Tibial nerve (tissue), 4 donors: ENCODE measurements at places on chromosomes 12 and 14. TPM values are rescaled to one million over a fixed set of nuclear protein-coding genes. Genes with fewer than 3 reads are reported as not detected.

Gene TAS2R42
- total RNA-seq: not detected

Gene FBXW8
- total RNA-seq: 26.7 TPM

Gene CPNE6
- total RNA-seq: not detected

Gene PPP2R5E
- 24.7 TPM for total RNA-seq

- DNase-seq: no peak
These were observed 29.2 kb downstream of the KCNA1 start for GRCh38 chr12:4938900-4939299.

DNA sequence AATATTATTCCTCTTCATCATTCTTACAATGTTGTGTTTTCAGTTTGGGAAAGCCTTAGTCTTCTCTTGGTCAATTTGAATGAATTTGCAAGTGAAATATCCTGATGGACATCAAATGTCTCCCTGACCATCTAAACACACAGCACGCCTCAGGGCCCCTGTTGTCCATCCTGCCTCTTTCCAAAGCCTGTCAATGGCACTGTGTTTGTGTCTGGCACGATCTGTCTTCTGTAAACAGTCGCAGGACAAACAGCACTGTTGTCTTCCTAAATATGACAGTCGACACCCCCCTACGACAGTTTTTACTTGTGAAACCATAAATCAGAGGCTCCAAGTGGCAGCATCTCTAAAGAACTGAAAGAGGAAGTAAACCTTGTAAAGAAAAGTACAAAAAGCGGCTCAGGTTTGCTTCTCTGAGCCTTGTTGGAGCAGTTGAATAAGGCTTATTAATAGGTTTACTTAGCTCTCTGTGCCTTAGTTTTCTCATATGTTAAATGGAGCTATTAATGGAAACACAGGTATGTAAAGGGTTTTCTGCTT lies 285.8 kb downstream of the NRXN3 start:
- DNase-seq: no peak

GRCh38 chr14:20711685-20712084 lies 23.1 kb downstream of the ANG start:
- no peak for DNase-seq

DNA sequence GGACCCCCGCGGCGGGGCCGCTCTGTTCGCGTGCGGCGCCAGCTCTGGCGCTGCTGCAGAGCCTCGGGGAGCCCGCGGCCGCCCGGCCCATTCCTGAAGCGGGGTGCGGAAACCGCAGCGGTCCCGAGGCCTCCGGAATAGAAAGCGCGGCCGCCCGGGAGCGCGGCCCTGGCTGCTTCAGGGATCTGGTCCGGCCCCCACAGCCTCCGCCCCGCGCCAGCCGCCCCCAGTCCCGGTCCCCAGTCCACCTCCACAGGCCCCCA lies 204 bp downstream of the HSP90AA1 start:
- DNase-seq: no peak

DNA sequence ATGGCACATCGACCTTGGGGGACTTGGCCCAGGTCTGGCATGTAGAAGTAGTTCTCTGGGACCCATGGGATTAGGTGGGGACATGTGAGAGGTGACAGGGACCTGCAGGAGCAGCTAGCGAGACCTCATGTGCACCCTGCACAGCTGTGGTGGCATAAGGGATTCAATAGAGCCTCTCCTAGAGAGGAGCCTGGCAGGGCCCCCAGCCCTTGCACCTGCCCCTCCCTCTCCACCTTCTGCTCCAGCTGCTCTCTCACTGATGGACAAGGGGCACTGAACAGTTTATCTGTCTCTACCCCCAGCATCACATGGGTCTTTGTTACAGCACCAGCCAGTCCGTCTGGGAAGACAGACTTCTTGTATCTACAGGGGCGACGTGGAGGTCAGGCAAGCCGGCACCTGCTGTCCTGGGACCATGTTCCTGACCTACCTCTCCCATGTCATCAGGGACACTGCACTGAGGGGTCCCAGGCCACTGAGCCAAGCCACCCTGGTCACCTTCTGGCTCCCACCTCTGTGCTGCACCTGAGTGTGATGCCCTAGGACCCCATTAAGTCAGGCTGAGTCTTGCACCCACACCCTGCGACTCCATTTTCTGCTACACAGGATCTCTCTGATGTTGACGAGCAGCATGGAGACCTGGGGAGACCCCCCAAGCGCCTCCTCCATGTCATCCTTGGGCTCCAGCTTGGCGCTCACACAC lies 32.6 kb downstream of the DDX11 start:
- DNase-seq: no peak

DNA sequence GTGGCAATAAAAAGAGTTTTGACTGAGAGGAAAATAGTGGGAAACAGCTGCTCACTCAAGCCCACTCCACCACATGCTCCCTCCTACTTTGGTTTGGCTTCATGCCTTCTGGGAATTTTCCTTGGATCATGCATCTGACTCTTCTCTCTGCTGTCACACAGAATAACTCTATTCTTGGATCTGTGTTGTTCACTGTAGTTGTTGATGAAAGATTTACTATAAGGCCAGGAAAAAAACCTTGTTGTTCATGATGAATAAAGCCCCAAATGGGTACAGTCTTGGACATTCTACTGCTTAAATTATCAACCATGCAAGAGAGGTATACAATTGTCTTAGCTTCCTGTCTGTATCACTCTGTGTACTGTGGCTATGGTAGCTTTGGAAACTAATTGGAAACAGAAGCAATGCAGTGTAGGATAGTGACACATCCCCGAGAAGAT lies 70.5 kb downstream of the TMX1 start:
- DNase-seq: no peak

DNA sequence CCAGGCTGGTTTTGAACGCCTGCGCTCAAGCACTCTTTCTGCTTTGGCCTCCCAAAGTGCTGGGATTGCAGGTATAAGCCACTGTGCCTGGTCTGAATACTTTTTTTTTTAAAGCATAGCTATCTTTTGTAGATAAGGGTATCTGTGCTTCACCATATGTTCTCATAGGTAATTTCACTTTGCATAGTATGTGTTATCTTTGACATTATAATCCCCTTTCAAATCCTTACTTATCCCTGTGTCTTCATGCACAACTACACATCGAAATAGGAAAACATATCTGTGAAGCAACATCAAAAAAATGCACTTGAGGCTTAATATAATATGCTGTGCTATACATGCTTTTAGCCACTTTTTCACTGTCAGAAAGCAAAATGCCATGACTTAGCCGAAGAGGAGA lies 94.1 kb downstream of the SLC35F4 start:
- DNase-seq: no peak

DNA sequence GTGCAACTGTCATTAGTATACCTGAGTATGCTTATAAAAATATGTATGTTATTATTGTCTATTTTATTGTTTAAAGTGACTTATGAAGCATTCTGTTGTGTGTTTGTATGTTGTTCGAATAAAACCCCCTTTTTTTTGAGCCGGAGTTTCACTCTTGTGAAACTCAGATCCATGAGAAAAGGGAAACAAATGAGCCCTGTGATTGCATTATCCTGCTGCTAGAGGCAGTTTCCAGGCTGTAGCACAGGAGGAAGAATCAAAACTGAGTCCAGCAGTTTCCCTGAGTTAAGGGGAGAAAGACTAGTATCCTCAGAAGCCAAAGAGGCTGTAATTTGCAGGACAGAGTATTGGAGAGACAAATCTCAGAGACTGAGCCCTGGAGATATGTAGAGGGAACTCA lies 12.5 kb downstream of the SGPP1 start:
- no peak for DNase-seq

Gene SLCO1B3
- 6.6 TPM for total RNA-seq

Gene FBRSL1
- 31.5 TPM for total RNA-seq

GRCh38 chr12:205026-205425 lies 8.9 kb downstream of the SLC6A12 start:
- DNase-seq: no peak

DNA sequence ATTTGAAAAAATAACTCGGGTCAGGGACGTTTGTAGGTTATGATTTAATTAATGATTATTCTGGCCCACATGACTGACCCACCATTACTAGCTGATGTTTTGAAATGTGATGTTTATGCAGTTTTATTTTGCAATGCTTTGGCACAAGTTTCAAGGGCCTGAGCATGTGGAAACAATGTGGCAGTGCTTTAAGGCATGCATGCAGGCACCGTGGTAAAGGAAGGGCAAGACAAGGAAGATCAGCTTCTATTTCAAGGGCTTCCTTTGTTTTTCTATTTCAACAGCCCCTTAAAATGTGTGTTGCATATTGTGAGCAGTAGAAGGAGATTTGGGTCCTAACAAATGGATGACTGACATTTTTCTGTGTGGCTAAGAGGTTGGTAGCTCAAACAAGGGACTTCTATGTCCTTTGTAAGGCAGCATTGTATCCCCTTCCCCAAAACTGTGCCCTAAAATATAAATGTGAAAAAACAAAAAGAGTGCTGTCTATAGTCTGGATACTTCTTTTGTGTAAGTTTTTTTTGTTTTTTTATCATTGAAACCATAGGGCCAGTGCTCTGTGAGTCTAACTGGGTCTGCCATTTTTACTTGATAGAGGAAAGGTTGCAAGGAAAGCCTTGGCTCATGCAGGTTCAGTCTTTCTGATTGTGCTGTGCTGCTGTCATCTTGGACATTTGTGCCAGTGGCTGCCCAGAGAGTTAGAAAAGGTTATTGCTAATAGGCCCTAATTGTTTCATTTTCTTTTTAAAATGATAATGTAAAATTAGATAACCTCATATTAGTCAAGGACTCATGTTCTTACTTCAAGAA lies 103.5 kb downstream of the FGD4 start:
- peak; percentile 71 for DNase-seq

DNA sequence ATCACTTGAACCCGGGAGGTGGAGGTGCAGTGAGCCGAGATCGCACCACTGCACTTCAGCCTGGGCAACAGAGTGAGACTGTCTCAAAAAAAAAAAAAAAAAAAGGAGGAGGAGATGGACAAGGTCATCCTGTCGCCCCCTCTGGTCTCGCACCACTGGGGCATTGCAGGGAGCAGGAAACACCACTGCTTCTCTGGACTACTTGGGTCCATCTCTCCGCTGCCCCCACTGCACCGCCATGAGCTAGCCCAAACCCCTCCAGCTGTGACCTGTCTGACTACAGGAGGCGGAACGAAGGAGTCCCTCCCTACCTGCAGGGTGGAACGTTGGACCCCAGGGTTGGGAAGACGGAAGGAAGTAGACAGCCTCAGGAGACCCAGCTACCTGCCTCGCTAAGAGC lies 18.2 kb upstream of the FAM222A start:
- DNase-seq: no peak

DNA sequence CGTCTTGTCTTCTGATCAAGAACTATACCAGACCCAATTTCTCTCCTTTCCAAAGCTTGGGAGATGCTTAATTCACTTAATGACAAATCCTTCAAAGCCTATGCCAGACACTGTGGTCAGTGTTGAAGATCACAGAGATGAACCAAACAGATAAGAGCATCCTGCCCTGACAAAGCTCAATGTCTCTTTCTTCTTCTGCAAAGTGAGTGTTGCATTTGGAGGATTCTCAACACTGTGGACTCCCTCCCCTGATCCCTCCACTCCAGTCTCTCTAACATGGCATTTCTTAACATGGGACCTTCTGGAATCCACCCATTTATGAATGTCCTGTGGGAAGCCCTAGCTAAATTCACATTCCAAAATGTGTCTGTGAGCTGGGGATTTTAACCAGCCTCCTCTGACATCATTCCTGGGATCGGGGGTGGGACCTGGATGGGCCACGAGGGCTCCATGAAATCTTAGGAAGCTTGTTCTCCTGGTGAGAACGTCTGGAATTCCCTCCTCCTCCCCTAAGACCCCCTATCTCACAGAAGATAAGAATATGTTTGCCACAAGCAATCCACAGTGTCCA lies 20.3 kb downstream of the SYNE3 start:
- no peak for DNase-seq

DNA sequence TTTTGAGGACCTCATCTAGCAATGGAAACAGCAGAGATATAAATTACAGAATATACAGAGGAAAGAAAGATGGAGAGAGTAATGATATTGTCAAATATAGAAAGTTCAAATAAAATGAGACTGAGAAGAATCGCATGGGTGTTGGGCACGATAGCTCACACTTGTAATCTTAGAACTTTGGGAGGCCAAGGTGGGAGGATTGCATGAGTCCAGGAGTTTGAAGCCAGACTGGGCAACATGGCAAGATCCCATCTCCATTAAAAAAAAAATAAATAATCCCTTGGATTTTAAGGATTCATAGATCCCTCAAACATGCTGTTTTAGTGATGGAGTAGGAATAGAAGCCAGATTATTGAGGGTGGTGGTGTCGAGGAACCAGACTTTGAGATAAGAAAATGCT lies 1.9 kb downstream of the PYROXD1 start:
- no peak for DNase-seq

GRCh38 chr12:89376202-89376529 lies 23.9 kb upstream of the DUSP6 start:
- DNase-seq: no peak

Gene RNF34
- 42.0 TPM for total RNA-seq

- DNase-seq: no peak
These were observed 48.2 kb upstream of the PNMA1 start for GRCh38 chr14:73762375-73762822.

DNA sequence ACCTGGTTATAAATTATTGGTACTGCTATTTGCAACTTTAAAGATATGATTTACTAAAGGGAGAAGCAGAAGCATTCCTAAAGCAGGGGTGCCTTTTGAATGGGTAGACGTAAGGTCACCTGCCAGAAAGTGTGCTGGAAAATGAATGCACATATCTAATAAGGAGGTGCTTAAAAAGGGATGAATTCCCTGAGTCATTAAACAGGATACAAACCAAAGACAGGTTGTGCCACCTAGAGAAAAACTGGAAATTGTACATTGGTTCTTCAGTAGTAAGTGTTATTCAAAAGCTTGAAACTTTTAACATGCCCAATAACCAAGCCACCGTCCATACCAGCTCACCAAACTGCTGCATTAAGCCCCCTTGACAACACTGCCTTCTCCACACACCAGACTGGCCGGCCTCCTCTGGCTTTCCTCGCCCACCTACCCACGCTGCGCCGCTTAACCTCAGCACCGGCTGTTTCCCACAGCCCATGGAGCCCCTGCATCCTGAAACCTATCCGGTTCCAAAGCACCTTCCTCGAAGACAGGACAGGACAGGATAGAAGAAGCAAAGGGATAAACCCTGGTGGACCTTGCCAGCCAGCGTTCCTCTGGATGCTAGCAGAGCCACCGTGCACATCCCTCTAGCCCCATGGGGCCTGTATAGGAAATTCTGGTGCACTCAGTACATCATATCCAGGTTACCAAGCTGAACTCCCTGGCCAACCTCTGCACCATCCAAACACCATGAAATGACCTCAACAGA lies 201.5 kb upstream of the CAND1 start:
- DNase-seq: no peak

Gene ABHD12B
- not detected for total RNA-seq

GRCh38 chr14:90883782-90884181 lies 67.6 kb upstream of the TTC7B start:
- no peak for DNase-seq

Gene LPAR5
- 1.8 TPM for total RNA-seq
